ENCODE measurements at places on chromosomes 2 and 18. TPM values are rescaled to one million over a fixed set of nuclear protein-coding genes. Genes with fewer than 3 reads are reported as not detected.

Gene TMEM163
- 71.6 TPM for polyA plus RNA-seq

Gene TSPYL6
- polyA plus RNA-seq: 0.50 TPM

Gene GALNT14
- polyA plus RNA-seq: 25.1 TPM

Gene FBXO41
- polyA plus RNA-seq: 47.4 TPM

Gene COL4A3
- 1.3 TPM for polyA plus RNA-seq

Gene SERPINB12
- not detected for polyA plus RNA-seq

Gene EIF2B4
- polyA plus RNA-seq: 58.9 TPM

Gene TEX44
- polyA plus RNA-seq: not detected

Gene FMNL2
- polyA plus RNA-seq: 173 TPM

Gene HES6
- 114 TPM for polyA plus RNA-seq

Gene PTPRN
- 72.2 TPM for polyA plus RNA-seq

Gene TUBA3E
- polyA plus RNA-seq: not detected

Gene ACTG2
- 5.5 TPM for polyA plus RNA-seq

Gene TSGA10
- 9.9 TPM for polyA plus RNA-seq

Gene GPR35
- polyA plus RNA-seq: 1.9 TPM

Gene NBAS
- 63.3 TPM for polyA plus RNA-seq

Gene NMUR1
- polyA plus RNA-seq: 0.51 TPM

Gene CPLX4
- polyA plus RNA-seq: 0.27 TPM

Gene CRYGA
- polyA plus RNA-seq: 0.43 TPM

Gene MC2R
- polyA plus RNA-seq: not detected

Gene LRRC30
- not detected for polyA plus RNA-seq

Gene C2orf72
- 67.6 TPM for polyA plus RNA-seq

Gene ABCG5
- polyA plus RNA-seq: 0.38 TPM

Gene GCKR
- polyA plus RNA-seq: 2.9 TPM

Gene TMEM200C
- 8.6 TPM for polyA plus RNA-seq

Gene PSMA8
- 0.21 TPM for polyA plus RNA-seq

Gene FAM110C
- 7.3 TPM for polyA plus RNA-seq

Gene C2orf66
- polyA plus RNA-seq: 1.4 TPM

Gene RNF125
- polyA plus RNA-seq: 6.6 TPM
